ENCODE measurements at places on chromosomes 5 and 9.
A peak's percentile ranks its signal among the peaks of the same experiment; 100 is the strongest.

DNA sequence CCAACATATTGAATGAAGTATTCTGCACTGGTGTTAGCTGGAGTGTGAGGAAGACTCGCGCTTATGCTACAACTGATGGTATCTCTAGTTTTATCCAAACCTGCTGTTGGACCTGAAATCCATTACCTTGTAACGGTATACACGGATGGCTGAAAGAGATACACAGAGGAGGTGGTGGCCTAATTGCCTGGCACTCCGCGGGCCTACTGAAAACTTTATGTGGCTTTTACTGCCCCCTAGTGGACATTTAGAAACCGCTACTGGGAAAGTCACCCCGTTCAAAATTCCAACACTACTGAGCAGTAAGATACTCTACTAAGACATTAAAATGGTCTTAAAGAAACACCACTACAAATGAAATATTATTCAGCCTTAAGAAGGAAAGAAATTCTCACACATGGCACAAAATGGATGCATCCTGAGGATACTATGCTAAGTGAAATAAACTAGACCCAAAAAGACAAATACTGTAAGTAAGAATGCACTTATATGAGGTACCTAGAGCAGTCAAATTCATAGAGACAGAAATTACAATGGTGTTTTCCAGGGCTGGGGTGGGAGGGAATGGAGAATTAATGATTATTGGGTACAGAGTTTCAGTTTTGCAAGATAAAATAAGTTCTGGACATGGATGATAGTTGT is 100.4 kb downstream of the TTLL11 start:
- peak; percentile 60 for DNase-seq

DNA sequence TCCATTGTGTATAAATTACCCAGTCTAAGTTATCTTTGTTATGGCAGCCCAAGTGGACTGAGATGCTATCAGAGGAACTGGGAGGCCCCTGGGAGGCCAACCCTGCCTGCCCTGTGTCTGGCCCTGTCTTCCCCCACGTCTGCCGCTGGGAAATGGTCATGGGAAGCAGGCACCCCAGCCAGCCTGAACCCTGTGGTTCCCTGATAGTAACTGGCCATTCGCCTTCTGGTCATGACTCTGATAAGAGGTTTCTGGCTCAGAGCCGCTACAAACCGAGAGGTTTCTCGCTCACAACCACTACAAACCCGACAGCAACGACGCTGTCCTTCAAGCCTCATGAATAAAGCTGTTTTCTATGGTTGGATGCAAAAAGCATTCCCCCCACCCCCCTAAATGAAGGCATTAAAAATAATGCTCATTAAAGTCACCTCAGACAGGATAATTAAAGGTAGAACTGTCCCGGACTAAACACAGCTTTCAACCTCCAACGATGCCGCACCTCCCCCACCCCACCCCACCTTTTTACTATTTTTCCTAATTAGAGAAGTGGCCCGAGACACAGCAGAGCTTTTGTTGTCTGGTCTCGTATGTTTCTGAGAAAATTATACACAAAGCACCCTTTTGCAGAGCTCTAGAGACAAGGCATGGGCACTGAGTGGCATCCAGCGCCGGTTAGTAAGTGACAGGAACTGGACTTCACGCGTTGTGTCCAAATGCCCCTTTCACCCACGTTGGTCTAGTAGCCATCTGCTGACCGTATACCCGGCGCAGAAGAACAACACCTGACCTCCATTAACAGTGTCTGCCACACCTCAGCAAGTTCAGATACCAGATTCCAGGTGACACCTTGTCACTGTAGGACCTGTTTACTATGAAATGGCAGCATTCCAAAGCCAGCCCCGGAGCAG is 140.8 kb downstream of the COL23A1 start:
- peak; percentile 34 for DNase-seq

DNA sequence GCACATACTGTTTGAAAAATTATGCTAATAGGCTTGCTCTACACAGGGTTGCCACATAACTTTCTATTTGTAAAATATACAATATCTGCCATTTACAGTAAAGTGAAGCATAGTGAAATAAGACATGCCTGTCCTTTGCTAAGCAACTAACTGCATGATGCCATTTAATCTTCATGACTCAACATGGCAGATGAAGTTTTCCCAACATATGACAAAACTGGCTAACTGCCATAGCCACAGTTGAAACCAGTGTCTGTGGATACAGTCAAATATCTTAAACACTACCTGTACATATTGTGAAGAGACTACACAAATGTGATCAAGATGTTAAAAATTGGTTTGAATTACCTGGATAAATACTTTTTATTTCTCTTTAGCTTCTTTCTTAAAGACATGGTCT is 3.1 kb upstream of the DMAC1 start:
- DNase-seq = no peak

GRCh38 chr5:149895416-149896345 is 48.9 kb downstream of the PDE6A start:
- no peak for DNase-seq

DNA sequence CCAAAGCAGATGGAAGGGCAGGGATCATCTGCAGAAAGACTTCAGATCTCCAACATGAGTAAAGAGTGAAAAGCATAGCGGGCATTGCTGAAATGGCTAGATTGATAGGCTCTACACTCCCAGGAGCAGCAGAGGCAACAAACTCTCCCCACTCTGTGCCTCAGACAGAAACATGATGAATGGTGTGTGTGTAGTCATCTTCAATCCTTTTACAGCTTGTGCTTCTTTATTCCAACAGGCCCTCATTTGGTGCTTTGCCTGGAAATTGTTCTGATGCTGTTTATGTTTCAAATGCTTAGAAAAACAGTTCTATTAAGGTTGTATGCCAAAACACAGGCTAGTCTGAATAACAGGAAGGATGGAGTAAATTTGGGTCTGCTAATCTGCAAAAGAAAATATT is 176.2 kb downstream of the DMRTA1 start:
- no peak for DNase-seq

- DNase-seq = peak; percentile 46
Observed at GRCh38 chr9:77023726-77024125, 4.3 kb downstream of the FOXB2 start.

GRCh38 chr5:13625616-13626198 is 318.8 kb downstream of the DNAH5 start:
- DNase-seq = no peak

DNA sequence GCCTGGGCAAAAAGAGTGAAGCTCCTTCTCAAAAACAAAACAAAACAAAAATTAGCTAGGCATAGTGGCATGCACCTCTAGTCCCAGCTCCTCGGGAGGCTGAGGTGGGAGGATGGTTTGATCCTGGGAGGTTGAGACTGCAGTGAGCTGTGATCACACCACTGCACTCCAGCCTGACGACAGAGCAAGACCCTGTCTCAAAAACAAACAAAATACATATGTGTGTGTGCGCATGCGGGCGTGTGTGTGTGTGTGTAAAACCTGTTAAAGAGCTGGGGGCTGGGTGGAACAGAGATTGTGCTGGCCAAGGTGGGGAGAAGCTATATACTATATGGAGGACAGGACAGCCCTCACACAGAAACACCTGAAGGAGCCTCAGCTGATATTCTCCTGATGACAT is 27.4 kb upstream of the DENND4C start:
- DNase-seq = no peak

- DNase-seq = peak; percentile 51
Observed at GRCh38 chr5:34001241-34001841, 6.5 kb downstream of the AMACR start.

- no peak for DNase-seq
Observed at GRCh38 chr5:134281081-134281480, 55.2 kb upstream of the PPP2CA start.

DNA sequence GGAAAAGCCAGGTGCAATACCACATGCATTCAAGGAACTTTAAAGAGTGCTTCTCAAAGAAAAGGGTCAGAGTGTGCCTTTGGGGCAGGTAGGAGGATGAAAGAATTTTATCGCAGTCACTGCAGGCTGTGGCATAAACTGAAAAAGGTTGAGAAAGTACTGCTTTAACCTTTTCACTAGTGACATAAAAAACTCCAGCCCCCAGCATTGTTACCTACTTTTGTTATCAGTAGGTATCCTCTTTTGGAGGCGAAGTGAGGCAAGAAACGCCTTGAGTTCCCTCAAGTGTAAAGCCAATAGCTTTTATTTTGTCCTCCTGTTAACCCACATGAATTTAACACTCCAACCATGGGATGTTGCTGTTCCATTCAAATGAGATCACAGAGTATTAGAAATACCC is 64.7 kb upstream of the CHD1 start:
- no peak for DNase-seq

DNA sequence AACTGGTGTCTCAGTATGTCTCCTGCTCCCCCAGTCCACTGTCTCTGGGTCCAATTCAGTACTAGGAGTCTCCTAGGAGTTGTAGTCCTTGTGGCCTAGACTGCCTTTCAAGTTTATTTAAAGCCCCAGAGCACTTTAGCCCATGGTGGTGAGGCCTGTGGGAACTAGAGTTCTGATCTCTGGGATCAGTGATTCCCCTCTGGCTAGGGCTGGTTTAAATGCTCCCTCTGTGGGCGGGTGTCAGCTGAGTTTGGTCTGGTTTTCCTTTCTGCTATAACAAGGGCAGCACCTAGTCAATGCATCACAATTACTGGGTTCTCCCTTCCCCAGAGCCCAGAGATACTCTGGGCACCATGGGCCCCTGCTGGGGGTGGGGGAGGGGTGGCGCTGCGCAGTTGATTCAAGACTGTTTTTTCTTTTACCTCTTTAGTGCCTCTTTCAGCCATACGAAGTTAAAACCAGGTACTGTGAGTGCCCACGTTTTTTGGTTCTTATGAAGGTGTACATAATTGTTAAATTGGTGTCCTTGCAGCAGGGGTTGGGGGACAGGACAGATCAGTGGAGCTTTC is 9.3 kb upstream of the SLC36A3 start:
- DNase-seq = no peak

DNA sequence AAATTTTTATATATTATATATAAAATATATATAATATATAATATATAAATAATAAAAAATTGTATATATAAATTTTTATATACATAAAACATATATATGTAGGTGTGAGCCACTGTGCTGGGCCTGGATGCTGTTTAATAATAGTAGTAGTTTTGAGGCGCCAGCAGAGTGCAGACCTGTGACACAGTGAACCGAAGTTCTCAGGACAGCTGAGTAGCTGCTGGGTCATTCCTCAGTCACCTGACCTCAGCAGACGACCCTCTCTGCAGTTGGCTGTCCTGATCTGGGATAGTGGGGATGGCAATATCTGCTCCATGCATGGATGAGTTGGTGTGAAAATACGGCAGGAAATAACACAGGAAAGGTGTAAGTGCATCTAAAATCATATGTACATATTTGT is 3.3 kb upstream of the SNX18 start:
- DNase-seq = no peak

DNA sequence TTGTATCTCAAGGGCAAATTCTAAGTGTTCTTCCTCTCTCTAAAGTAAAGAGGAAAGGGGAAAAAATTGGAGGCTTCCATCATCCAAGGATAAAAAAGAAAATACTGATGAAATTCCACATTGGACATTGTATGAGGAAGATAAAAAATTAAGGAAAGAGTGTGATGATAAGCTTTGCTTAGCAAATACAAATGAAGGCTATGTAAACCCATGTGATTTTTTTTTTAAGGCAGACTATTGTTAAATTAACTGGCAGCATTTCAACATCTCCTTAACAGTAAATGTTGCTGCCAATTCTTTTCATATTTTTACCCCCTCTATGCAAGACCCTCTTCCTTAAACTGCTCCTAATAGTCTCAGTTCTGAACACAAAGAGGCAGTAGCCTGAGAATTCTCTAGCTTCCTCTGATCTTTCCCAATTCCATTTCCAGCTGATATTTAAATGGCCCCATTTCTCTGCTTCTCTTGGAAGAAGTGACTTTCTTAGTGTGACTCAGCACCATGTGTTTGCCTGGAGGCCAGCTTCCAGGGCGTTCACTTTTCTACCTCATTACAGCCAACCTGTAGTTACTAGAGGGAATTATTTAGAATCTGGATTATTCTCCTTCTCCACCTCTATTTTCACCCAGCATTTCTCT is 159.7 kb downstream of the TLE1 start:
- no peak for DNase-seq

DNA sequence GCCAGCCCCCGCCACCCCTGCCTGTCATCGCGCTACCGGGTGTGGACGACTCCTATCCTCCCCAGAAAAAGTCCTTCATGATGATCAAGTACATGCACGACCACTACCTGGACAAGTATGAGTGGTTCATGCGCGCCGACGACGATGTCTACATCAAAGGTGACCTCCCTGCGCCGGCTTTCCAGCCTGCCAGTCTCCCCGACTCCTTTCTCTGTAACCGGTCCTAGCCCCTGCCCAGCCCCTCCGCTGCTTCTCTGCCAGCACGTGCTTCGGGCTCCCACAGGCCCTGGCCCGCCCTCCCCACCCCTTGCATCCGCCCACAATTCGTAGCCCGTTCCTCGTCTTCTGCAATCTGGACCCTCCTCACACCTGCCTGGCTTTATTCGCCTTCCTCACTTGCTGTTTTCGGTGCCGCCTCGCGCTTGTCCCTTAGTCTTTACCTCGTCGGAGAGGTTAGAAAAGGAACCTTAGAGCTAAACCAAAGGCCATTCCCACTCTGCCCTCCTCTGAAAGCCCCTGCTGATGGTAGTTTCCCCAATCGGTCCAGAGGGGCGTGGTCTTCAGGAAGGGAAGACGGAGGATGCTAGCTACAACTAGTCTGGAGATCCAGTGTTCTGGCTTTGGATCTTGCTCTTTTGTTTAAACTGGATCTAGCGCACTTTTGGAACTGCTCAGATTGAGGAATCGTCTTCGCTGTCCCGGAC is 1.4 kb downstream of the CHSY3 start:
- DNase-seq = peak; percentile 56

DNA sequence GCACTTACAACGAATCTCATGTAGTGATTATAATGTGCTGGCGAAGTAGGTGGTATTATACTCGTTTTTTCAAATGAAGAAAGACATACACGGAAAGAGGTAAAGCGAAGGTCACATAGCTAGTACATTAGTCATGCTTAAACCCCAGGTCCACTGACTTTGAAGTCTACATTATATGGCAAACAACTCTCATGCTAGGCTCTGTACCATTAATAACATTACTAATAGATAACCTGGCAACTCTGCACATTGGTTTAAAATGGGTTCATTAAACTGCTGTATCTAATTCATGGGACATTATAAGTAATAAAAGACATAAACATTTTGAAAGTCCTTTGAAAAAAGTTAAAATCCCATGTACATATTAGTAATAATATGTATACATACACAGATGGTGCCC is 21.2 kb downstream of the FYB1 start:
- no peak for DNase-seq

- peak; percentile 89 for DNase-seq
Observed at GRCh38 chr9:87498046-87498810, 561 bp downstream of the DAPK1 start.
